ENCODE measurements at places on chromosomes 7 and 10.

DNA sequence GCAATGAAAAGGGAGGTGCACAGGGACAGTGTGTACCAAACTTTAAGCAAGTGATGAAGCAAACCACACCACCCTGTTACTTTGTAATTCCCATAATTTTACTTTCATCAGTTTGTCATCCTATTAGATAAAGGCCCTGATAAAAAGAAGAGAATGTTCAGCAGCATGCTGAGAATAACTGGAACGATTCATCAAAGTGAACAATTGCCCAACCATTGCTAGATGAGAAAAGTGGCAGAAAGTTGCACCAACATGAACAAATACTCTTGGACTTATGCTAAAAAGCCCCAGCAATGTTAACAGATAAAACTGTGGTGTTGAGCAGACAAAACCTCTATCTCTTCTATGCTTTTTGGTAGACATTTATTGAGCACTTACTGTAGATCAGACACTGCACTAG is 75.5 kb upstream of the PCGF5 start:
- DNase-seq = no peak

GRCh38 chr7:118870187-118870586 is 645.7 kb downstream of the ANKRD7 start:
- DNase-seq = no peak

DNA sequence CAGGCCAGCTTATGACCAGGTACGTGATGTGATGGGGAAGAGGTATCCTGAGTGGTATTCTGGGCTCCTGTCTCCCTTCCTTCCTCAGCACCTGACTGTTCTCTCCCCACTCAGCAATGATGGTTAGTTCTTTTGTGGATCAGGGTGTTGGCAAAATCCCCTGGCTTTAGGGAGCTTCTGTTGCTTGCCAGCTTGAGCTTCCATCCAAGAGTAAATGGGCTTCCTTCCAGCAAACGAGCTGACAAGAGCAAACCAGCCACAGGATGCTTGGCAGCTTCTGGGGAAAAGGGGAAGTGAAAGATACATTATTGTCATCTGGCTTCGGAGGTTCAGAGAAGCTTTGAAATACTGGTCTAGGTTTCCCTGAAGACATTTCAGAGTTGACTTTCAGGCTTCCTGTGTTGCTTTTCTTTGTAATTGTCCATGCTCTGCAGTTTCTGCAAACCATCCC is 5.2 kb downstream of the DUSP5 start:
- peak; percentile 52 for DNase-seq

GRCh38 chr7:52592698-52593097 is 442.7 kb upstream of the POM121L12 start:
- DNase-seq = no peak

- no peak for DNase-seq
Measured at GRCh38 chr7:127391591-127392181, 822 bp downstream of the ZNF800 start.

- no peak for DNase-seq
Measured at GRCh38 chr10:103154521-103155299, 38.4 kb downstream of the NT5C2 start.

DNA sequence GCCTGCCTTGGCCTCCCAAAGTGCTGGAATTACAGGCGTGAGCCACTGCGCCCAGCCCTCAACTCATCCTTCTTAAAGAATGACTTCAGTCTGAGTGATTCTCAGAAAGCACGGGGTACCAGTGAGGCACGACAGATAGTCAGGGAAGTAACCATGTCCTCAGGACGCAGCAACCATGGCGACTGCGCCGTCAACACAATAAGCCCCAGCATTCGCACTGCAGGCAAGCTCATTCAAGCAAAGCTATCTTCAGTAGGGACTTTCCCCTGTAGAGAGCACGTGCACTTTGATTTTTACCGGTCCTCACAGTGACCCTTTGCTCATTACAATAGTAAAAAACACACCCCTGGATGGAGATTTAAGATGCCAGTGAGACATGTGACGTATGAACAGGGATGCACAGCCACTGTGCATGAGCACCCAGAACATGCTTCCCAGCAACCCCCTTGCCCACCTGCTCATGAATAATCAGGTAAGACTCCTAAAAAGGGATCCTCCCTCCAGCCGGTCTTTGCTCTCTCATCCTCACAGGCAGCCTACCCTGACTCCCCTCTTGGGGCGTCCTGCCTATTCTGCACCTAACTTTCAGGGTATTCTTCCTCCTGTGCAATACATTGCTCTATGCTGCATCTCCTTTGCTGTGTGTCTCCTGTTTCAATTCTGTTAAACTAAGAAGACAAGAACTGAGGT is 9.1 kb downstream of the WDR86 start:
- DNase-seq = no peak

- DNase-seq = no peak
Measured at GRCh38 chr7:129405527-129405926, 28.7 kb upstream of the STRIP2 start.

GRCh38 chr10:48805848-48806247 is 121.2 kb downstream of the WDFY4 start:
- DNase-seq = peak; percentile 65

DNA sequence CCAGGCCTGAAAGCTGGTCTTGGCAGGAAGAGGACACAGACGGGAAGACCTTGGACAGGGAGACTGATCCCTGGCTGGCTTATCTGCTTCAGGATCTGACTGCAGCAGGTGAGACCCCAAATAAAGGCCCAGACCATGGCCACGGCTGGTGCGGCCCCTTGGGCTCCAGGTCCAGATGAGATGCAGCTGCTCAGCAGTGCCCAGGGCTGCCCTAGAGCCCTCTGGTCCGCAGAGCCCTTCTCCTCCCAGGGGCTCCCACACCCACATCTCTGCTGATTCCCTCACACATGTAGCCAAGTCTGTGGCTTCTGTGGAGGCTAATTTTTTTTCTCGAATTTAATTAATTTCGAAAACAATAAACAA is 46.3 kb downstream of the VIPR2 start:
- DNase-seq = no peak

DNA sequence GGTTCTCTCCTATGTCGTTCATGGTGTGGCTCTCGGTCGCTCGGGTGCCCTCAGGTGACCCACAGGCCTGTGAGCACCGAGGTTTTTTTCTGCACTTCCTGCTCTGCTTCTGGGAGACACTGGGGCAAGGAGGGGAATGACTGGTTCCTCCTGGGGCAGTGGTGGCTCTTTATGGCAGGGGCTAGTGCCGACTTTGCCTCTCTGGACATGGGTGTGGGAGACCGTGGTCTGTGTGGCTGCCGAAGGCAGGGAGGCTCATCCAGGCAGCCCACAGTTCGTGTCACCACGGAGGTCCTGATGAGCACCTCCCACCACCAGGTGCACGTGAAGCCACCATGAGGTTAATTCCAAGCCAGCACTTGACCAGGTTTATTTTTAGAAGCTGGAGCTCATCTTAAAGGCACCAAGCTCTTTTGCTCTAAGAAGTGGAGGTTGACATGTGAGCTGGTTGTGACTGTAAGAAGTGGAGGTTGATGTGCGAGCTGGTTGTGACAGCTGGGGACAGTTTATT is 24.7 kb upstream of the DPYSL4 start:
- DNase-seq = peak; percentile 33

DNA sequence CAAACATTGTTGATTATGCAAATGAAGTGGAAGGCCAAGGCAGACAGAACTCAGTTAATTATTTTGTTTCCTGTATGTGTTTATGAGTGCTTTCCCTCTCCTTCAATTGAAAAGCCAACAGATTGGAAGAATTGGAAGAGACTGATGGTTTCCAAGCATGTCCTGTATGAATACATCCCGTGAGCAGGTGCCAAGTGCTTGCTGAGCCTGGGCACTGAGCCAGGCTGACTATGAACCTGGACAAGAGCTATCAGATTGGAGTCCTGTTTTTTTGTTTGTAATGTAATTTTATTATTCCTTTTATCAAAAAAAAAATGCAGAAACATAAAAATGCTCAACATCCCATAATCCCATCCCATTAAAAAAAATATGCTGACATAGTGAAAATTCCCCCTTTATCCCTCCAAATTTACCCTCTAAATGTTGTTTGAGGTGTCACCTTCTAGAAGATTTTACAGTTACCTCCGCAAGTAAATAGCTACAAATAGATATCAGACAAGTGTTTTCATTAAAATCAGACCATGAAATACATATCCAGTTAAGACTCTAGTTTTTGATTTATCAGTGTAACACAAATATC is 449.5 kb downstream of the GRID1 start:
- DNase-seq = peak; percentile 39

DNA sequence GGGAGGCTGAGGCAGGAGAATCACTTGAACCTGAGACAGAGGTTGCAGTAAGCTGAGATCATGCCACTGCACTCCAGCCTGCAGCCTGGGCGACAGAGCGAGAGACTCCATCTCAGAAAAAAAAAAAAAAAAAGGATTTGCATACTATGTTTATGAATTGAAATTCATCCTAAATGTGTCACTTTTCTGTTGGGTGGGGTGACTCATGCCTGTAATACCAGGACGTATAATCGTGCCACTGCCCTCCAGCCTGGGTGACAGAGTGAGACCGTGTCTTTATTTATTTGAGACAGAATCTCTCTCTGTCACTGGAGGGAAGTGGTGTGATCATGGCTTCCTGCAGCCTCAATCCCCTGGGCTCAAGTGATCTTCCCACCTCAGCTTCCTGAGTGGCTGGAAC is 5.8 kb downstream of the ZNF212 start:
- no peak for DNase-seq

DNA sequence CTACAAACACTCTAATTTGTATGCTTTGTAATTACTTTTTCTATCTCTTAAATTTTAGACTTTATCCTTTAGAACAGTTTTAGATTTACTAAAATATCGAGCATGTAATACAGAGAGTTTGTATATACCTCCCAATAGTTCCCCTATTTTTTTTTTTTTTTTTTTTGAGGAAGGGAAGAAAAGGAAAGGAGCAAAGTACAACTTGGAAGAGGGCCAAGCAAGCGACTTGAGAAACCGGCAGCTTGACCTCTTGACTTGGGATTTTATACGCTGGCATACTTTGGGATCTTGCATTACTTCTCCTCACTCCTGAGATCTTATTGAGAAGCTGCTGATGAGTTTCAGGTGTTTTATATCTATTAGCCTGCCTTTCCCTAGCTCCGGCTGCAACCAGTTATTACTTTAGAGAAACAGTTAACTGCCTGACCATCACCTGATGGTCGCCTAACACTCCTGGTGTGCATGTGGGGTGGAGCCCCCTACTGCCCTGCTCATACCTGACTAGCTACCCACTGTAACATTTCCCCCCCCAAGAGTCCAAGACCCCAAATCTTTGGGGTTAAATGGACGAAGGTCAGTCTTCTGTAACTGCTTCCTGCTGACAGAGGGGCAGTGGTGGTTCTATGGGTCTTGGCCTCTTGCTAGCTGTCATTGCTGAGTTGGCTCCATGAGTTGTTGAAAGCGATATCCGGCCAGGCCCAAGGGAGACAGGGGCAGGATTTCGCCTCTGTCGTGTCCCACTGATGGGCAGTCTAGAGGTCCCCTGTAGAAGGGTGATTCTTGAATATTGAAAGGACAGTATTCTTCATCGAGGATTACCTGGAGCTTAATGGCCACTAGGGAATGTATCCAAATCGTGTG is 28.5 kb downstream of the MKLN1 start:
- DNase-seq = no peak

GRCh38 chr10:43137717-43138020 is 576 bp upstream of the CSGALNACT2 start:
- peak; percentile 67 for DNase-seq

DNA sequence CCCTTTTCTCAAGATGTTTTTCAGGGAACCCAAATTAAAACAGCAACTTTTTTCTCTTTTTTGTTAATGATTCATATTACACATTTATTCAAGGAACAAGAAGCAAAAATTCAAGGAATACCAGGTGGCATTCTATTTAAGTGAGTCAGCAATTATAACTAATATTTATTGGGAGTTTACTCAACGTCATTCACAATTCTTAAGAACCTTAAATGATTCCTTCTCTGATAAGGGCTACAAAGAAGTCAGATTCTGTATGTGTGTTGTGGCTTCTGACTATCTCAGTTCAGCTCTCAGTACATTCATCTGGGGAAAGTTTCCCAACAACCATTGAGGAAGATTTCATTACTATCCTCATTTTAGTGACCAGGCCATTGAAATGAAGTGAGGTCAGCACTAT is 470.7 kb upstream of the AKR1E2 start:
- DNase-seq = no peak

DNA sequence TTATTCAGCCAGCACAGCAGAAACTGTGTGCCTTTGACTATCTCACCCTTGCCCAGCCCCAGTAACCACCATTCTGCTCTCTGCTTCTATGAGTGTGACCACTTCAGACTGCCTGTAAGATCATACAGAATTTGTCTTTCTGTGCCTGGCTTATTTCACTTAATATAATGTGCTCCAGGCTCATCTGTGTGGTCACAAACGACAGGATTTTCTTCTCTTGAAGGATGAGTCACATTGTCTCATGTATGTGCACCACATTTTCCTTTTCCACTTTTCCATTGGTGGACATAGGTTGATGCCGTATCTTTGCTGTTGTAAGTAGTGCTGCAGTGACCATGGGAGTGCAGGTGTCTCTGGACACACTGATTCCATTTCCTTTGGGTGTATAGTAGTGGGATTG is 122.5 kb upstream of the LANCL2 start:
- DNase-seq = no peak

Data from left ventricle myocardium superior (tissue), 1 donor.